ENCODE measurements at places on chromosomes 6 and 20.

GRCh38 chr20:478949-479429, 16.7 kb upstream of the TBC1D20 start:
- no peak for DNase-seq

GRCh38 chr6:75266716-75267291, 17.8 kb downstream of the TMEM30A start:
- no peak for DNase-seq

GRCh38 chr6:42100029-42100901, 42.2 kb downstream of the C6orf132 start:
- DNase-seq: no peak

- no peak for DNase-seq
Measured at GRCh38 chr20:63810730-63811490, 20.2 kb downstream of the ZBTB46 start.

- no peak for DNase-seq
Measured at GRCh38 chr6:115909923-115910546, 150.7 kb downstream of the FRK start.
